ENCODE measurements at places on chromosomes 6 and 20. TPM values are rescaled to one million over a fixed set of nuclear protein-coding genes. Genes with fewer than 3 reads are reported as not detected.

GRCh38 chr6:105174512-105174911 is 5.3 kb downstream of the POPDC3 start:
- H3K36me3 ChIP-seq, result no peaks in the 10 kb centered on the region
- H3K4me1 ChIP-seq, result no peaks in the 10 kb centered on the region
- DNase-seq, result no peak
- H3K4me3 ChIP-seq, result no peak overlapping the region
- H3K27me3 ChIP-seq, result no peaks in the 10 kb centered on the region

DNA sequence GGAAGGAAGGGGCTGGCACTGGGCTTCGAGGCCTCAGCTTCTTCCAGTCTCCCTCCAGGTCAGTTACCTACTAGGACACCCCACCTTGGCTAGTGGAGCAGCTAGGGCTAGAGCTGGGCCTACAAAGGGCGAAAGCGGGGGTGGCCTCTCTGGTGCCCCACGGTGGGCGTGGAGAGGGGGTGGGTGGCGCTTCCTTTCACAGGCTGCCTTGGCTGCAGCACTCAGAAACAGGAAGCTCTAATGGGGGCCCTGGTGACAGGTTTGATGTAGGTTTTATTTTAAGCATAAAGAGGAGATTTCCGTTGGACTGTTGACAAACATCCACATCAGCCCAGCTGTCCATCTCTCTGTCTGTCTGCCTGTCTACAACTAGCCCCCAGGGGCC is 13.4 kb downstream of the FAM110A start:
- H3K4me3 ChIP-seq, result no peak overlapping the region
- no peaks in the 10 kb centered on the region for H3K36me3 ChIP-seq
- no peak for DNase-seq
- H3K27me3 ChIP-seq, result no peaks in the 10 kb centered on the region
- no peak overlapping the region for H3K27ac ChIP-seq
- peaks cover 26% of the 10 kb centered on the region for H3K4me1 ChIP-seq

DNA sequence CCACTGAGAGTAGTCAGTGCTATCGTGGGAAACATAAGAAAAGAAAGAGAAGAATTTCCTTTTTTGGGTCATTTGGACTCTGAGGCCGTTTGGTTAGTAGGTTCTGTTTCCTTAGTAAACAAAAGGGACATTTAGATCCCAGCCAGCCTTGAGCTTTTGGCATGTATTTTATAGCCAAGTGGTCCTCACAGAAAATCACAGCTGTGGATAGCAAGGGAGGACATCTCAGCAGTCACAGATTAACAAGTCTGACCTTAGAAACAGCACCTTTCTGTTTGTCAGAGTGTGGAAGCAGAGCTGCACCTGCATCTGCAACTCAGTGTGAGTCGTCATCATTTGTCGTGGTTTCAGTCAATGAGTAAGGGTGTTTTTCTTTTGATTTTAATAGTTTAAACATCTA is 40.5 kb downstream of the FAM120B start:
- peak overlapping the region; percentile 20 for H3K27ac ChIP-seq
- peaks cover 59% of the 10 kb centered on the region for H3K36me3 ChIP-seq
- DNase-seq, result no peak
- no peaks in the 10 kb centered on the region for H3K4me1 ChIP-seq

DNA sequence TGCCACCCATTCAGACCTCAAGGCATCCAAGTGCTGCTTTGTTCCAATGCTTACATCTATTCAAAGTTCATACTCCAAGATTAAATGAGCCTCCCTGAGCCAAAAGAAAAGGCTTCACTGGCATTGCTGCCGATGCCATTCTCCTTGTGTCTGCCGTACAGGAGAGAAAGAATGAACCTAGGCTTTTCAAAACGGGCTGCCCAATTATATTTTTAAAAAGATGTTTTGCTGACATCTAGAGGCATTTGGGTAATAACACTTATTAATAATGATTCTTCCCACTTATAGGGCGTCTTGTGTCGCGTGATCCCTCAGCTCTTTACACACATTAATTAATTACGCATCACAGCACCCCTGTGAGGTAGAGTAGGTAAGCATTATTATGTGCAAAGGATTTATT is 545.6 kb downstream of the PKHD1 start:
- no peaks in the 10 kb centered on the region for H3K36me3 ChIP-seq
- no peaks in the 10 kb centered on the region for H3K27me3 ChIP-seq
- H3K4me3 ChIP-seq, result no peak overlapping the region
- no peak overlapping the region for H3K27ac ChIP-seq
- no peak for DNase-seq

DNA sequence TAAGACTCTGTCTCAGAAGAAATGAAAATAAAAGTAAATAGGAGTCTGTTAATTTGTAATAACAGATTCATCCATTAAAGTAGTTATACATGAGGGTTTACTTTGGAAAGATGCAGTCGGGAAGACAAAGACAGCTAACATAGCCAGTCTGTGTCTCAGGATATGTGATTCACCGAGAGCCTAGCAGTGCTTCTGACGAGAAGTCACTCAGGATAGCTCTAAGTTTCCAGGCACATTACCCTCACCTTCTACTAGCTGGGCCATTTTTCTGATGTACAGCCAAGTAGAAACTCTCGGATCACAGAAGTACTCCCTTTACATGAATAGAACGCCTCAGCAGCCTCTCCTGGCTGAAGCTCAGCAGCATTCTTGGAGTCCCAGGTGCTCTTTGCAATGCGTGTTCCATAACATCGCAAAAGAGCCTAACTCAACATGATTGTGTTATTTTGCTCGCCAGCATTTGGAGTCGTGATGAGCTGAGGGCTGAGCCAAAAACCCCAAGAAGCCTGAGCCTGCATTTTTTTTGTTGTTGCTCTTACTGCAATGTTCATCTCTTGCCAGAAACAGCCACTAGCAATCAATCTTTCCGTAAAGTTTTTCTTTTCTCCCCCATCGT is 22.4 kb upstream of the TASP1 start:
- no peak overlapping the region for H3K27ac ChIP-seq
- H3K27me3 ChIP-seq, result no peaks in the 10 kb centered on the region
- DNase-seq, result no peak
- H3K4me1 ChIP-seq, result no peaks in the 10 kb centered on the region

DNA sequence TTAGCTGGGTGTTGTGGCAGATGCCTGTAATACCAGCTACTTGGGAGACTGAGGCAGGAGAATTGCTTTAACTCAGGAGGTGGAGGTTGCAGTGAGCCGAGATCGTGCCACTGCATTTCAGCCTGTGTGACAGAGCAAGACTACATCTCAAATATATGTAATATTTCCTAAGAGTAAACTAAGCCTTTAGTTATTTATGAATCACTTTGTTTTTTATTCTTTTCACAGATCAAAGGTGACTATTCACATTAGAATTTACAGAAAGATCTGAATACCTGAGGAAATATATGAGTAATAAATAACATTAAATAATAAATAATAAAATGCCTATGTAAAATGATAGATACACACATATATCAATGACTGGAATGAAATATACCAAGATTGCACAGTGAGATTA is 630.8 kb upstream of the IMPG1 start:
- no peaks in the 10 kb centered on the region for H3K4me1 ChIP-seq
- no peak overlapping the region for H3K4me3 ChIP-seq

DNA sequence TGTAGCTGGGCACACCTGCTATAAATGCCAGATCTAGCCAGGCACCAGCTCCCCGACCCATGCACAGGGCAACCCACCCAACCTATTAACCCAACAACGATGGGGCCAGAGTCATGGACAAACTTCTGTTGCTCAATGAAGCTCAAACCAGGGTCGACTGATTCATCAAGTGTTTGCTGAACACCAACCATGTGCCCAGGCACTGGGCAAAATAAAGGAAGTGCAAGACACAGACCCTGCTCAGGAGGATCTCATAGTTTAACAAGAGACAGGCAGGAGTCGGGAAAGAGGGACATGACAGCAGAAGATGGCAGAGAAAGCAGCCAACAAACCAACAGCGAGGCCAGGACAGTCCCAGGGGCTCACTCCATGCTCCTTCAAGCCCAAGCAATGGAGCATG is 18.8 kb downstream of the KCNK5 start:
- H3K36me3 ChIP-seq, result no peaks in the 10 kb centered on the region
- no peaks in the 10 kb centered on the region for H3K27me3 ChIP-seq
- no peak for DNase-seq
- no peaks in the 10 kb centered on the region for H3K4me1 ChIP-seq
- no peak overlapping the region for H3K4me3 ChIP-seq

DNA sequence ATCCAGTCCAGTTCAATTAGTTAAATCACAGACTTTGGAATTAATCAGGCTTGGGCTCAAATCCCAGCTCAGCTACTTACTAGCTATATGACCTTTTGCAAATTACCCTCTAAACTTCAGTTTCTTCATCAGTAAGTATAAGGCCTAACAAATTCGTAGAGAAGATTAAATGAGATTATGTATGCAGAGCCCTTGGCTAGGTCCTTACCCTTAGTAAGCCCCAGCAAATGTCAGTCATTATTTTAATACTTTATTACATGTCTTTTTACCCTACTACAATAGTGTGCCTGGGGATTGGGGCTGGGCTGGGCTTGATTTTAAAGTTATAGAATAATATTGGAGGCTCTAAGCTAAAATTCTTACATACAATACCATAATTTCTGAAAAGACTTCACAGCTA is 326.1 kb upstream of the PREP start:
- no peak overlapping the region for H3K27ac ChIP-seq
- no peaks in the 10 kb centered on the region for H3K27me3 ChIP-seq
- no peak for DNase-seq
- no peaks in the 10 kb centered on the region for H3K36me3 ChIP-seq
- H3K4me3 ChIP-seq, result no peak overlapping the region

GRCh38 chr6:64439274-64439673 is 803.7 kb downstream of the PHF3 start:
- no peaks in the 10 kb centered on the region for H3K36me3 ChIP-seq
- H3K27ac ChIP-seq, result no peak overlapping the region
- H3K27me3 ChIP-seq, result no peaks in the 10 kb centered on the region
- DNase-seq, result no peak

DNA sequence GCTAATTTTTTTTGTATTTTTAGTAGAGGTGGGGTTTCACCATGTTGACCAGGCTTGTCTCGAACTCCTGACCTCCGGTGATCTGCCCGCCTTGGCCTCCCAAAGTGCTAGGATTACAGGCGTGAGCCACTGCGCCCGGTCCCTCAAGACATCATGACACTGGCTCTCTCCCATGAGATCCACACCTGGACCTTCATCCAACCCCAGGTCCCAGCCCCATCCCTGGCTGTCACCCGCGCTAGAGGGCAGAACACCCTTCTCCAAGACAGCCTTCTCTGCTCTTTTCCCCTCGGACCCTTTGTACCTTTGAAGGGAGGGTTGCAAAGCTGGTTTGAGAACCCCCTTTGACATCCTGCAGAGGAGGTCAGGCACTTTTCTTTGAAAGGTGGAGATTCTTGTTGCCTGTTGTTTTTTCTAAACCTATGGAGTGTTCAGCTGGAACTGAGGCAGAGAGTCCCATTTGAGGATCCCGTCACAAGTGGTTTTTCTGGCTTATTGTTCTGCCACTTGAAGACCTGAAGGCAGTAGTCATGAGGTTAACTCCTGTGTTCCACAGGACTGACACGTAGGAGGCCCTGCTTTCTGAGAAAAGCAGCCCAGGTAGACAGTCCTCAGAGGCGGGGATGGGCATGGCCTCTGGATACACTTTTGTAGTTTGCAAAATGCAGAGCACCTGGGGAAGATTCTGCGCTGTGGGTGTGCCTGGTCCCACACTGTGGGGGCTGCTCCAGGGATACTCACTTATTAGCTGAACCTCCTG is 171.1 kb upstream of the SNX9 start:
- H3K4me3 ChIP-seq, result no peak overlapping the region
- H3K4me1 ChIP-seq, result no peaks in the 10 kb centered on the region
- no peaks in the 10 kb centered on the region for H3K27me3 ChIP-seq
- H3K36me3 ChIP-seq, result no peaks in the 10 kb centered on the region

GRCh38 chr6:119348096-119348747 is 1.3 kb downstream of the MAN1A1 start:
- no peaks in the 10 kb centered on the region for H3K27me3 ChIP-seq
- H3K36me3 ChIP-seq, result no peaks in the 10 kb centered on the region
- H3K4me1 ChIP-seq, result peaks cover 4% of the 10 kb centered on the region
- peak overlapping the region; percentile 88 for H3K27ac ChIP-seq
- DNase-seq, result no peak
- H3K4me3 ChIP-seq, result peak overlapping the region; percentile 81

- no peak for DNase-seq
- no peak overlapping the region for H3K4me3 ChIP-seq
- H3K4me1 ChIP-seq, result no peaks in the 10 kb centered on the region
- H3K36me3 ChIP-seq, result no peaks in the 10 kb centered on the region
- no peaks in the 10 kb centered on the region for H3K27me3 ChIP-seq
- no peak overlapping the region for H3K27ac ChIP-seq
These were observed 122.7 kb downstream of the SMOC2 start for GRCh38 chr6:168563656-168564055.

DNA sequence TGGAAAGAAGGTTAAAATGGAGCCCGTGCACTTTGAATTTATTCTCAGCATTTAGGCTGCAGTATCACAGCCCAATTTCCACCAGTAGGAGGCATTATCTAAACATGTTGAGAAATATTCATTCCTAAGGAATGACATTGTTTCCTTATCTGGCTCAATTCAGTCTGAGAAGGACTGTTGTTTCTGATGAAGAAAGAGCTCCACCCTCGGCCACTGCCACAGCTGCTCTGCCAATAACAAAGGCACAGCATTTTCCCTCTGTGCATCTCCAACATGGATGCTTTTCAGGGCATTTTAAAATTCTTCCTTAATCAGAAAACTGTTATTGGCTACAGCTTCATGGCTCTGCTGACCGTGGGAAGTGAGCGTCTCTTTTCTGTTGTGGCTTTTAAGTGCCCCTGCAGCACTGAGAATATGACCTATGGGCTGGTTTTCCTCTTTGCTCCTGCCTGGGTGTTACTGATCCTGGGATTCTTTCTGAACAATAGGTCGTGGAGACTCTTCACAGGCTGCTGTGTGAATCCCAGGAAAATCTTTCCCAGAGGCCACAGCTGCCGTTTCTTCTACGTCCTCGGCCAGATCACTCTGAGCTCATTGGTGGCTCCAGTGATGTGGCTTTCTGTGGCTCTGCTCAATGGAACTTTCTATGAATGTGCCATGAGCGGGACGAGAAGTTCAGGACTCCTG is at the start of gene CALHM5:
Gene CALHM5 (plus strand): TSS at position 216 of the 687 bp plus-strand sequence. CDS start 58 bp downstream, at position 274.
- peak; percentile 32 for DNase-seq
- H3K4me1 ChIP-seq, result peaks cover 21% of the 10 kb centered on the region
- peaks cover 11% of the 10 kb centered on the region for H3K36me3 ChIP-seq
- peak within 1 kb of the TSS; percentile 52 for H3K4me3 ChIP-seq
- H3K27ac ChIP-seq, result peak within 1 kb of the TSS; percentile 77

DNA sequence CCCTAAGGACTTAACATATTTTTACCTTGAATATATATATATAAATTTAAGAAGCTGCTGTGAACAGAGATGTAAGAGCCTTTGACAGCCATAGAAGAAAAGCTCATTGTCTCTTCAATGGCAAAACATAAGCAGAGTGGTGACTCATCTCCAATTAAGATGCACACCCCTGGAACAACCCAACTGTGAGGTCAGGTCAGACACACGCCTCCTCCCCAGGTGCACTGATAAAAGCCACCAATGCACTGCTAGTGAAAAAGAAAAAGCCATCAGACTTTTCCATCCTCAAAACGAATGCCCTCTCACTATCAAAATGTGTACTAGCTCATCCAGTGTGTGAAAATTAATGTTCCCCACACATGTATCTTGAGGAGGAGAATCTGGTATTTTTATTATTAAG is 100.1 kb downstream of the SMLR1 start:
- H3K4me1 ChIP-seq, result peaks cover 57% of the 10 kb centered on the region
- no peaks in the 10 kb centered on the region for H3K27me3 ChIP-seq
- no peak overlapping the region for H3K4me3 ChIP-seq
- no peaks in the 10 kb centered on the region for H3K36me3 ChIP-seq

Gene SIM1
- total RNA-seq, result not detected

Gene GNMT
- total RNA-seq, result 2.1 TPM

Gene FOXA2
- total RNA-seq, result not detected

Gene SGK2
- 1.5 TPM for total RNA-seq

Gene ANKEF1
- total RNA-seq, result 0.87 TPM

Gene BMP7
- total RNA-seq, result 14.2 TPM
